Amniotic stem cell (primary cell): ENCODE measurements at places on chromosomes 3 and 15.

- no peak for DNase-seq
Measured at GRCh38 chr3:26118165-26118564, 328.3 kb downstream of the OXSM start.

- DNase-seq = no peak
Measured at GRCh38 chr3:182937293-182938051, 42.9 kb downstream of the DCUN1D1 start.

- DNase-seq = no peak
Measured at GRCh38 chr3:61547625-61548024, 13.7 kb upstream of the PTPRG start.

DNA sequence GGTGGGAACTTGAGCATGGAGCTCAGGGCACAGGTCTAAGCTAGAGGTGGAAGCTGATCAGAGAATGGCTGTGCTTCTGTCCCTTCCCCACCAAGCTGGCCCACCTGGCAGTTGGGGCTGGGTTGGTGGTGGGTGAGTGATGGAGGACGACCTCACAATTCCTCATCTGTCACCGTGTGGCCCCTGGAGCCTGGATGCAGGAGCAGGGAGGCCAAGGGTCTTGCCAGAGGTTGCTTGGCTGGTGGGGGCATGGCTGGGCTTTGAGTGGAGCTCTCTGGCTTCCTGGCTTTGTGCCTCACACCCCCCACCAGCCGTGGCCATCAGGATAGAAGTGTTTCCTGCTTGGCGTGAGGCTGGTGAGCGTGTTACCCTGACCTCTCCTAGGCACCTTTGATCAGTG, 36.0 kb downstream of the FBLN2 start:
- DNase-seq = no peak

GRCh38 chr3:17942856-17943255, 200.4 kb upstream of the TBC1D5 start:
- DNase-seq = no peak

DNA sequence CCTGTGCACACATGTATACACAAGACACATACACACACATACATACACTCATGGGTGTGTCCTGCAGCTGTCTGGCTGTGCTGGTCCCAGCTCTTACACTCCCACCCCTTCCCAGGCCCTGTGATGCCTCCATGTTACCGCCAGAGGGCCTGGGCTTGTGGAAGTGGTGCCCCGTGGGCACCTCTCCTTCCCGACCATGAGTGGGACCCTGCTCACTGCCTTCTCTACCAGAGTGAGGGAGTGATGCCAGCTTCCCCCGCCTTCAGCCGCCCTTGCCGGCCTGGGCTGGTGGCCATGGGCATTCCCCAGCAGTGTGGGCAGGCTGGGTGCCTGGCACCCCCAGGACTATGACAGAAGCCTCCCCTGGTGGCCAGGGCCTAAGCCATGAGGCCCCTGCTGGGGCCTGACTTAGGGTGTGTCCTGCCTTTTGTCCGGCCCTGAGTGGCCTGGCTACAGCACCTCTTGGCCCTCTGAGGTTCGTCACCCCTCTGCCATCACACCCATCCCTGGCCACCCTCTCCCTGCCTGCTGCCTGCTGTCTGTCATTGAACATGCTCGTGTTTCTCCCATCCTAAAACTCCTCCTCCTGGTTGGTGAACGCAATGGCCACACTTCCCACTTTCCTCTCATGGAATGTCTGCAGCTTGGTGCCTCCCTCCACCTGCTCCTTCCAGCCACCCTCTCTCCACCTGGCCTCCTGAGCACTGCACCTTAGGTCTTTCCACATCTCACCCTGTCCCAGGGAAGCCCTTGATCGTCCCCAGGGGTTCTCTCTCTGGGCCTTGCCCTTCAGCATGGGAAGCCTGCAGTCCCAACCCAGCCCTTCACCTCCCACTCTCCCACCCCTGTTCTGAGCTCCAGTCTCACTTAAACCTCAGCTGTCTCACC, 14.6 kb downstream of the HDAC11 start:
- DNase-seq = no peak

DNA sequence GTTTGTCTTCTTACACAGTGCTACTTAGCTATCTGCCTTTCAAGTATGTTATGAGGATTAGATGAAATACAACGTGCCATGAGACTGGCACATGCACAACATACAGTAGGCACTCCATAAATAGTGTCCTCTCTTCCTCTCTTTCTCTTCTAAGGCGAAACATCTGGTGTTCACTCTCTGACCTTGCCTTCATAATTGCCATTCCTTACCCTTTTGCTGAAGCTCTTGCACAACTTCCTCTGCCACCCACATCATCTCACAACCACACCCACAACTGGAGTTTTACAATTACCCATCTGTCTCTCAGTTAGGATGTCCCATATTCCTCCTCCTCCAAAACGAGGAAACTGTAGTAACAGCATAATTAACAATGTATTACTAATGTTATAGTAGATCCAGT, 26.4 kb upstream of the ACP3 start:
- no peak for DNase-seq

- no peak for DNase-seq
Measured at GRCh38 chr3:20154928-20155327, 31.1 kb downstream of the SGO1 start.

DNA sequence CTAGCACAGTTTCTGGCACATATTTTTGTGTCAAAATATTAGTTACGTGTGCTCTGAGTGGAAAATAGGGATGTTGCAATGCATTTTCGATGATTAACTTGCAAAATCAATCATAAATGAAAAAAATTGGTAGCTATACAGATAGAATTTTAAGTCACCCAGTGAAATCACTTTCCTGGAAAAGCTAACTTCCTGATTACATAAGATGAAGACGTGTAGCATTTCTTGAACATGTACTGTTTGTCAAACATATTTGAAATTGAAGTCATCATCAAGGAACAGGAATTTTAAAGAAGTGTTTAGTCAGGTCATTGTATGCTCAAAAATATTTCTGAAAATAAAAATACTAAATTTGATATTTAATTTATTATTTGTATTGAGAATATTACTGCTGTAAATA, 977.7 kb downstream of the PLOD2 start:
- DNase-seq = no peak

DNA sequence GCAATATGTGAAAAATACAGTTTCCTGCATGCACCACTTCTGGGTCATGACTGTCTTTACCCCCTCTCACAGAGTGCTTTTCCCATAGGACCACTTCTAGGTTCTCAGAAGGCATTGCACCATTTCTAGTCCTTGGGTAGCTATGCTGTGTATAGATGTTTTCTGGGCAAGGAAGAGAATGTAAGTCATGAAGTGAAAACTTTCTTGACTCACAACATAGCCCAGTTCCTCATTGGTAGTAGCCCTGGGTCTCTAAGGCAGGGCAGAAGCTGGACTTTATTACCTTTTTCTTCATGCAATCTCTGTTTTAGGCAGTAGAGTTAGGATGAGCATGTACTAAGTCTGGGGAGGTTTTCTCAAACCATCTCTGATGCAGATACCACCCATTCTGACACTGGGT, 203.1 kb downstream of the EPHB1 start:
- no peak for DNase-seq
